ENCODE measurements at places on chromosomes 7 and 10. TPM values are rescaled to one million over a fixed set of nuclear protein-coding genes. Genes with fewer than 3 reads are reported as not detected.

- no peak for DNase-seq
- no peaks in the 10 kb centered on the region for H3K36me3 ChIP-seq
- no peak overlapping the region for H3K4me3 ChIP-seq
- H3K27ac ChIP-seq, result no peak overlapping the region
These were observed 749.1 kb upstream of the SORCS1 start for GRCh38 chr10:107913317-107914294.

- DNase-seq, result no peak
- H3K36me3 ChIP-seq, result no peaks in the 10 kb centered on the region
- no peak overlapping the region for H3K4me3 ChIP-seq
These were observed 45.7 kb downstream of the PAPSS2 start for GRCh38 chr10:87705339-87705738.

- H3K27ac ChIP-seq, result no peak overlapping the region
- H3K36me3 ChIP-seq, result no peaks in the 10 kb centered on the region
- no peak for DNase-seq
These were observed 13.0 kb downstream of the OR9A2 start for GRCh38 chr7:143013893-143014292.

ANKRD7 gene
- 1.3 TPM for polyA plus RNA-seq

GRCh38 chr10:53548664-53549063, 776.1 kb upstream of the MBL2 start:
- no peaks in the 10 kb centered on the region for H3K27me3 ChIP-seq
- no peaks in the 10 kb centered on the region for H3K4me1 ChIP-seq
- no peak overlapping the region for H3K4me3 ChIP-seq
- H3K36me3 ChIP-seq, result no peaks in the 10 kb centered on the region
- DNase-seq, result no peak

DNA sequence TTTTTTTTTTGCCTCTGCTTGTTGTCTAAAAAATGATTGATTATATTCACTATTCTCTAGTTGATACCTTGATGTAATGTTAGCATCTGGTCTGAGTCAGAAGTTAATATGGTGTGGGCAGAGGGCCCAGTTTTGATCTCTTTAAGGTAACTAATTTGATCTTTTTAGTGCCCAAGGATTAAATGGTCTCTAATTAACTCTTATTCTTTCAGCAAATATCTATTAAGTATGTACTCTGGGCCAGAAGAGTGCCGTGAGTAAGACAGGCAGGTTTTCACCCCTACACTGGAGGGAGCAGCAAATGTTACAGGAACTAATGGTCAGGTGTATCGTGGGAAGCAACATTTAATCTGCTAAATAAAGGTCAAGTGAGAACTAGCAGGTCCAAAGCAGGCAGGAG, 144.6 kb upstream of the COL1A2 start:
- no peak for DNase-seq
- H3K4me1 ChIP-seq, result no peaks in the 10 kb centered on the region
- H3K27me3 ChIP-seq, result no peaks in the 10 kb centered on the region

DNA sequence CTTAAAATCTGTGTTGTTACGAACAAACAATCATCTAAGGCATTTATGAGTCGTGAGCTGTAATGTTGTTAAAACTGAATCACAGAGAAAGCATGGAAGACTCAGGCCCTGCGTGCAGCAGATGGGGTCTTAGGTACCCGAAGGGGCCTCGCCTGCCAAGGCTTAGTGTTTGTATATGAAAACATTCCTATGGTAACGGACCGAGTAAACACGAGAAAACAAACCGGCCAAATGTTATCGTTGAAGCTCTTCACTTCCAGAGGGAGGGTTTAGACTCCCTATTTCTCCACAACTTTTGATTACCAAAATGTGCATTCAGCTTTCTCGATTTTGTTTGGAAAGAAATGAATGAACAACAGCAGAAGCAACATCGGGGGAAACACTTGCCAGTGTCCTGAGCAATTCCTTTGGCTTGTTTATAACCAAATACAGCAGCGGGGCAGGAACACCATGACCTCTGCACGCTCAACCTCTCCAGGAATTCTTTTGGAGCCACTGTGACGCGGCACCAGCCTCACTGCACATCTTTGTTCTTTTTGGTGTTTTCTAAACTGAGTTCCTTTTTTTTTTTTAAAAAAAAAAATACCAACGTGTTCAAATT, 121.6 kb upstream of the KLF6 start:
- peaks cover 4% of the 10 kb centered on the region for H3K4me1 ChIP-seq
- H3K27ac ChIP-seq, result no peak overlapping the region
- peak; percentile 21 for DNase-seq
- no peaks in the 10 kb centered on the region for H3K27me3 ChIP-seq
- H3K4me3 ChIP-seq, result no peak overlapping the region

GRCh38 chr10:97612386-97612785, 20.9 kb downstream of the MORN4 start:
- peaks cover 5% of the 10 kb centered on the region for H3K4me1 ChIP-seq
- no peak overlapping the region for H3K4me3 ChIP-seq

DNA sequence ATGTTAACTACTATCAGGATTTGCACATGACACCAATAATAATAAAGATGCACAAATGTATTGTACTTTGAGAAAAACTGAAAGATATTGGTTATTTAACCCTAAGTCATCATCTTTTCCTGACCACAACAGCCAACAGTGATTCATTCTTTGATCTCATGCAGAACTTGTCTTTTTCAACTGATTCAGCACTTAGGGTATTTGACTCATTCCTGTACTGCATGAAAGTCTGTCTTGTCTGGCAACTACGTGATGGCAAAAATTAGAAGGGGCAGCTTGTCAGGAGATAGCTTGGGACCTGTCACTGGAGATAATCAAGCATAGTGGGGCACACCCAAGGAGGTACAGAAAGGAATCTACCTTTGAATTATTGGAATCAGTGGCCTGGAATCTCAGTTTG, 77.8 kb upstream of the LRRC17 start:
- no peak overlapping the region for H3K27ac ChIP-seq
- H3K36me3 ChIP-seq, result no peaks in the 10 kb centered on the region
- DNase-seq, result no peak
- H3K4me1 ChIP-seq, result no peaks in the 10 kb centered on the region
- no peaks in the 10 kb centered on the region for H3K27me3 ChIP-seq

DNA sequence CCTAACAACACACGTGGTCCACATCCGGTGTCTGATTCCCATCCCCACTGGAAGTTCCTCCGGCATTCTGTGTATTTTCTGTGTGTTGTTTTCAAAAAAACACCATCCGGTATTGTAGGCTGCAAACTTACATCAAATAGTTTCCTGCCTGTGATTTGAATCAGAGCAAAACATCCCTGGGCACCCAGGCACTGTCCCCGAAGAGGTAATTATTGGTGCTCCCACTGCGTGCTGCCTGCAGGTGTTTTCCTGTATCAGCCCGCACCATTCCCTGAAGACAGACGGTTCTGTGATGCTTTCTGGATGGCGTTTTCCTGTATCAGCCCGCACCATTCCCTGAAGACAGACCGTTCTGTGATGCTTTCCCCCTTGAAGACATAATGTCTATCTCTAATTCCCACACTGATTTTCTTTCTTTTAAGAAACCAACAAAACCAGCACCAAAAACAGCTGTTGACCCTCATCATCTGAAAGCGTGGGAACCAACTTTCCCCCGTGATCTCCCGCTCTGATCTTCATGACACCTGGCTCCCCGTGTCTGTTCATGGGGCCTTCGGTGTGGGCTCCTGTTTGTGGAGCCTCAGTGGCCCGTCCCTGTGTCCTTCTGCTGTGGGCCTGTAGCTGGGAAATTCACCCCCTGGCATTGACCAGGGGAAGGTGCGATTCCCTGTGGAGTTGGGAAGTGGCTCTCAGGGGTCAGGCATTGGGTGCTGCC, 205.3 kb downstream of the ADARB2 start:
- H3K4me1 ChIP-seq, result no peaks in the 10 kb centered on the region
- no peak overlapping the region for H3K4me3 ChIP-seq
